GDM1 (cell line): ENCODE measurements at places on chromosomes 2 and 18.

GRCh38 chr2:146844226-146844990, 1000.4 kb upstream of the ACVR2A start:
- no peak for DNase-seq

- DNase-seq: no peak
These were observed 115.3 kb downstream of the FHOD3 start for GRCh38 chr18:36412778-36413177.

- DNase-seq: no peak
These were observed 14.0 kb downstream of the POU3F3 start for GRCh38 chr2:104867813-104868504.

DNA sequence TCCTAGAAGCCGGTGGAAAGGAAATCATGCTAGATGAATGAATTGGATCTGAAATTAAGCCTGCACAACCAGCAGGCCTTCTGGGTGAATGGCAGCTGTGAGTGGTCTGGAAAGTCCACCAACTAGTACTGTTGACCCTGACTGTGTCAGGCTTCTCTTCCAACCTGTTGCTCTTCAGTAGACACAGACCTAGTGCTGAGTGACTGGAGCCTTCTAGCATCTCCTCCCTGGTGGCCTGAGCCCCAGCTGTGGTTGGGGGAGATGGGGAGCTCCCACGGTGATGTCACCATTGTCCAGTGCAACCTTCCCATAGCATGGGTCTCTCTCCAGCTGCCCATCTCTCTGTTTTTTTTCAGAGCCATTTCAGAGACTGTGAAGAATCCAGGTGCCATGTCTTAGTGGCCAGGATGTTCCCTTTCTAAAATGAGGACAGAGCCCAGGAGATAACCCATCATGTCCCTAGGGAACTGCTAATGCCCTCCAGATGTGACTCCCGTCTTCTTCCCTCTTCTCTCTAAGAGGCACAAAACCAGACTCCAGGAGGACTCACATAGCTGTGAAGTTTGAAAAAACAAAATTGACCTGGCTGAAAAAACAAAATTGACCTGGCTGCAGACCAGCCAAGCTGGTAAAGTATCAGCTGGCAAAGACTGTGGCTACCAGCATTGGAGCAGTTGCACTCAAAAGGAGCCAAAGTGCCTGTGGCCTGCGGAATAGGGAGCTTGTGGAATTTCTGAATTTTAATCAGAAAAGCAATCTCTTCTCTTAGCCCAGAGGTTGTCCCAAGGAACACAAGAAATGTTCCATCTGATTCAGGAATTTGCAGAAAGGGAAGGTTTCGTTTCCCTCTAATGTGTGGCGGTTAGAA, 67.4 kb upstream of the RPL31 start:
- DNase-seq: no peak

DNA sequence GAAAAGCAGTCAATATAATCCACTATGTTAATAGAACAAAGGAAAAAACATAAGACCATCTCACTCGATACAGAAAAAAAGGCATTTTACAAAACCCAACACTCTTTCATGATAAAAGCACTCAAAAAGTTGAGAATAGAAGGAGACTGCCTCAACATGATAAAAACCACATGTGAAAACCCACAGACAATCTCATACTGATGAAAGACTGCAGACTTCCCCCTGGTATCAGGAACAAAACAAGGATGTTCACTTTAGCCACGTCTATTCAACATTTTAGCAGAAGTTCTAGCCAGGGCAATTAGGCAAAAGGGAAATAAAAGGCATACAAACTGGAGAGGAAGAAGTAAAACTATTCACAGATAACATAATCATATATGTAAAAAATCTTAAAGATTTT, 285.9 kb downstream of the EIPR1 start:
- DNase-seq: no peak

DNA sequence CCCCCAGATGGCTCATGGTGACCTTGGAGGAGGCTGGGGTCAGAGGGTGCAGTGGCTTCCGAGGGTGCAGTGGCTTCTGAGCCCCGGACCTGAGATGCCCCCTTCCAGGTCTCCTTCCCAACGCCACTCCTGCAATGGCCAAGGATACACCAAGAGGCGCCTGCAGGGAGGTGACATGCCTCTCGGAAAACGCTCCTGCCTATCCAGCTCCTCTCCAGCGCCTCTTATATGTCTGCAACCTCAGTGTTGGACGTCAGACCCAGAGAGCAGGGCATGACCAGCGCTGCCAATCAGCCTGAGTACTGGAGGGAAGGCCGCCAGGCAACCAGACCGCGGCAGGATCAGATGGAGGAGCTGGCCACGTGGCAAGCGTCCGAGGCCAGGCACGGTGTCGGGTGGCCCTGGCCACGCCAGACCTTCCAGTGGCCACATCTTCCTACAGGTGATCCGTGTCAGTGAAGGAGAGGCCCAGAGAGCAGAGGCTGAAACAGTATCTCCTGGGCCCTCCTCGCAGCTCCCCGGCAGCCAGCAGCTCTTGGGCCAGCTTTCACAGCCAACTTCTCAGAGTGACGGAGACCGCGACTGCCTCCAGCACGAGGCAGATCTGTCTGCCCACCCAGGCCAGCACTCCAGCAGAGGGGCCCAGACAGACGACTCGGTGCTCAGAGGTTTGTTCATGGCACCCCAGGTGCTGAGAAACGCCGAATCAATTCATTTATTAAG, 199.5 kb upstream of the SALL3 start:
- no peak for DNase-seq

DNA sequence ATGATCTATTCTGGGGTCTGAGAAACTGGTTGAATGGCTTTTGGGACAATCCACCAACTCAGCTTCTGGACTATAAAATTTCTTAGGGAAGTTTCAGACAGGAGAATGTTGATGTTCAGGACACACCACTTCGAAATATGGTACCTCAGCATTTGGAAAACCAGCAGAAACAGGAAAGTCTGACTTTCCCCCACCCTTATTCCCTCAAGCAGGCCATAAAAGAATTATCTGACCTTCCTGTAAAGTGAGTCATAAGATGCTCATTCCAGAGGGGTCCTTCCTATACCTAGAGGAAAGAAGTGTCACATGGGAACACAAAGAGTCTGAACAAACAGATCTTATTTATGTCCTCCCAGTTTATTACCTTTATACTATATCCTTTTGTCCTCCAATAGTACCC, 415.0 kb downstream of the CPS1 start:
- DNase-seq: no peak

GRCh38 chr2:133498662-133499585, 69.3 kb downstream of the NCKAP5 start:
- no peak for DNase-seq

DNA sequence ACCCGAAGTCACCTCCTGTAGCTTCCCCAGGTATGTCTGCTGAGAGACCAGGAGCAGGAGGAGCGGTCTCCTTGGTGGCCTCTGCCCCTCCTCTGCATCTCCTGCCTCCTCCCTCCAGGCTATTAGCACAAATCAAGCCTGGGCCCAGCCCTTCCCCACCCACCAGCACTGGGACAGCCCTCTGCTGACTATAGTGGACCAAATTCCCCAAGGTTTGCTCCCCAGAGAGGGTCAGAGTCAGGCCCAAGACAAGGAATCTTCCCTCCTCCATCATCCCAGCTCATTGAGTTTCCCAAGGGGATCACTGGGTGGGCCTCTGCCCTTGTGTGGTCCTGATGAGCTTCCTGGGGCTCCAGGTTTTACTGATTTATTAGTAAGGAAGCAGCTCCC, 62.1 kb downstream of the EMILIN2 start:
- no peak for DNase-seq

- no peak for DNase-seq
These were observed 82.2 kb downstream of the CELF4 start for GRCh38 chr18:37483221-37483971.

DNA sequence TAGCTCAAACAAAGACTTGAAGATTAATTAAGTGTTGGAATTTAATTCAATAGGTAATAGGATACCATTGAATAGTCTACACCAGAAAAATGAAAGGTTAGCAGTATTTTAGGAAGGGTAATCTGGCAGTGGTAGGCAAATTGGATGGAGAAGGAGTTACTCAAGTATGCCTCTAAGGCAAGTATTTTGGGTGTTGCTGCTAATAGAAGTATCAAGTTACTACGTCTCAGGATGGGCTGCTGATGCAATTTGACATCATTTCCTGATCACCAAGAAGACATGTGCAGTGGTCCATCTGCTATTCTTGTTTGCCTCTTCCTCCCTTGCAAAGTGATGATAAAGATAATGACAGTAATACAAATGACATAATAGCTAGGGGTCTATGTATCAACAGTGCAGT, 485.3 kb downstream of the TGIF1 start:
- DNase-seq: no peak

DNA sequence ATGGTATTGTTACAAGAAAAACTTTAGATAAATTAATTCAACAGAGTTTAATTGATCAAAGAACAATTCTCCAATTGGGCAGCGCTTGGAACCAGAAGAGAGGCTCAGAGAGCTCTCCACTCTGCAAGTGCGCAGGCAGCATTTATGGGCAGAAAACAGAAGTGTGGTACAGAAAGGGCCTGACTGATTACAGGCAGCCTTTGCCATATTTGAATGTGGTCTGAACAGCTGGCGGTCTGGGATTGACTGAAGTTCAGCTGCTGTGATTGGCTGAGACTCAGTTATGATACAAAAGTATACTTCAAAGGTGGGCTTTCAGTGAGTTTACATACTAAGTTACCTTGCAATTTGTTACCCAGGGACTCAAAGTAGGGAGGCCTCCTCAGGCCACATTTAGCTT, 301.3 kb upstream of the ID2 start:
- peak; percentile 44 for DNase-seq

DNA sequence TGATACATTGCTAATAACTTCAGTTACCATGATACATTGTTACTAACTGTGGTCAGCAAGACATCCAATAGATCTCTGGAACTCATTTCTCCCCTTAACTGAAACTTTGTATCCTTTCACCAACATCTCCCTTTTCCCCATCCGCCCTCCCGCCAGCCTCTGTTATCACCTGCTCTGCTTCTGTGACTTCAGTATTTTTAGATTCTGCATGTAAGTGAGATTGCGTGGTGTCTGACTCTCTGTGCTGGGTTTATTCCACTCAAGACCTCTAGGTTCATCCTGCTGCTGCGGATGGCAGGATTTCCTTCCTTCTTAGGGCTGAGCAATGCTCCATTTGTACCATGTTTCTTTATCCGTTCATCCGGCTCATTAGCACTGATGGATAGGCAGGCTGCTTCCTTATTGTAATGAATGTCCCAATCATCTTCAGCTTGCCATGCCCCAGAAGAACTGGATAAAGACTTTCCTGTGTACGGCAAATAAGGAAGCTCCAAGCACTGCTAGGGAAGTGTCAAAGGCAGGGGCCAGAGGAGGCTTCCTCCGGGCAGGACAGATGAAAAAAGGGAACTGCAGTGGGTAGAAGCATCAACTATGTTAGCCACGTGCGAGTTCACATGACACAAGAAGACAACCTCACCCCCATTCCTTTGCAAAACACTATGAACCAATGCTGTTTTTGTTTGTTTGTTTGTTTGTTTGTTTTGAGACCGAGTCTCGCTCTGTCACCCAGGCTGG, 113.4 kb downstream of the EIPR1 start:
- peak; percentile 37 for DNase-seq

DNA sequence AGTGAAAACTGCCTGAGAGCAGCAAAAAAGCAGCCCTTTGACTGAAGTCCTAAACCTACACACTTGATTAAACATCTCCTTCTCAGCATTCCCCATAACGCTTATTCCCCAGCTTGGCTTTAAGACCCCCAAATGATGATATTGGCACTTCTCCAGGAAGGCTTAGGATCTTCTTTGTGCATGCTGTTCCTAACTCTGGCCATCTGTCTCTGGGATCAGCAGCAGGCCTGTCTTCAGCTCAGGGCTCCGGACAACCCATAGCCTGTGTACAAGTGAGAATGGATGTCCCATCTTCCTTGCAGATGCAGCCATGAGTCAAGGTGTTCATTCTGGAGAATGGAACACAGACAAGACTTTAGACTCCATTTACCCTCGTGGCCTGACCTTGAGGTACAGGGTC, 81.6 kb upstream of the TMEM17 start:
- DNase-seq: no peak

DNA sequence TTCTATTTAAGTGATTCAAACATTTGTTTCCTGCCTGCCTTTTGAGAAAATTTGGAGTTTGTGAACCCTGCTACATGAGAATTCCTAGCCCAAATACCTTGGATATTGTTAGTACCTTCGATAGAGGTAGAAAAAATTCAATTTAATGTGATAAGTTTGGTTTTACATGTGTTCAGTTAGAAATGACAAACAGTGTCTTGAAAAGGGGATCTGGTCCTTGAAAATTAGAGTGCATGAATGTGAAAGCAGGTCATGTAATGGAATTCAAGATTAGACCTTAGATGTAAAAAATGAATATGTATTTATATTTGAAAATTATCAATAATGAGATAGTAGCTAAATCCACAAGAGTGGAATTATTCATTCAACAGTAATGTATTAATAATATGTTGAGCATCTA, 70.5 kb downstream of the PIK3C3 start:
- DNase-seq: no peak
